Ecto neural progenitor cell (in vitro differentiated cells): ENCODE measurements at places on chromosomes 4 and X.
A peak's percentile ranks its signal among the peaks of the same experiment; 100 is the strongest.

DNA sequence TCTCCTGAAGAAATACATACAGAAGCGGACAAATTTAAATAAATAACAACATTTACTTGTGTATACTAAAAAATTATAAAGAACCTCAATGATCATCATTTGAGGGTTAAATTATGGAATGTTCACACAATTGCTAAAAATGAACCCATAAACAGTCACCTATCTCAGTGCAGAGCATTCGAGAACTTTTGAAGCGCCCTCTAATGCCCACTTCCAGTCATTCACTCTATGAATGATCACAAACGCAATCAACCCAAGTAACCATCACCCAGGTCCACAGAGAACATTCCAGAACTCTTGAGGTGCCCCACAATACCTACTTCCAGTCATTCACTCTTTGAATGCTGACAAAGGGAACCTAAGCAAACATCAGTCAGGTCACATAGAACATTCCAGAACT is 103.5 kb upstream of the PLAC1 start:
- DNase-seq = no peak

DNA sequence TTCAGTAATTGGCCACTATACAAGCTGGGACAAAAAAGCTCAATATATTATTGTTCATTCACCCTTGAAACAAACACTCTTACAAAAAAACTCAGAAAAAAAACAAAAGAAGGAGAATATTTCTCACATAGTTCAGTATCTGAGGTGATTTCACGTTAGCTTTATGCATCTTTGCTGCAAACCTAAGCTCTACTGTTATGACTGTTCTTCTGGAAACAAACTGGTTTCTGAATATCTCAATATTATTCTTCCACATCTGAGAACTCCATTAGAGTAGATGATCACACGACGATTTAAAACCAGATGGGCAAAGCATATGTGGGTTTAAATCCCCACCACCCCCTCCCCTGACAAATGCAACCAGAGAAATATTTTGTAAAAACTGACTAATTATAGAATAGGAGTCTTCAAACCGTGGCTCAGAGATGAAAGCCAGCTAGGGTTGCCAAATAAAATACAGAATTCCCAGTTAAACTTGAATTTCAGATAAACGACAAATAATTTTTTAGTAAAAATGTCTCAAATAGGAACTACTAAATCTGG is 182.0 kb upstream of the FAM241A start:
- DNase-seq = no peak

DNA sequence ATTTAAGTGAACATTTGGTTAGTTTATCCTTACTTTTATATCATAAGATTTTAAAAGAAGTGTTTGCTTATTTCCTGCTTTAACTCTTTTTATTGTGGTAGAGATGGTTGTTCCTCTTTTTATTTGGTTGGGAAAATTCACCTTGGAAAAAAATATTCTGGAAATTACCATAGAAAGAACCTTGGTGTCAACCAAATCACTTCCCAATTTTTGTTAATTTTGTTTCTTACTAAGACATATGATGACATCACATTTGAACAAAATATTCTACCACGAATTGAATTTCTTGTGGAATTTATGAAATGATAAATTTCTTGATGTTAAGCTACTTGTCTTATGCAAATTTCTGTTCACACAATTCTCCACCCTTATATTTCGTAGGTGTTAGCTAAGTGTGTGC is 33.7 kb downstream of the LAMTOR3 start:
- DNase-seq = no peak

DNA sequence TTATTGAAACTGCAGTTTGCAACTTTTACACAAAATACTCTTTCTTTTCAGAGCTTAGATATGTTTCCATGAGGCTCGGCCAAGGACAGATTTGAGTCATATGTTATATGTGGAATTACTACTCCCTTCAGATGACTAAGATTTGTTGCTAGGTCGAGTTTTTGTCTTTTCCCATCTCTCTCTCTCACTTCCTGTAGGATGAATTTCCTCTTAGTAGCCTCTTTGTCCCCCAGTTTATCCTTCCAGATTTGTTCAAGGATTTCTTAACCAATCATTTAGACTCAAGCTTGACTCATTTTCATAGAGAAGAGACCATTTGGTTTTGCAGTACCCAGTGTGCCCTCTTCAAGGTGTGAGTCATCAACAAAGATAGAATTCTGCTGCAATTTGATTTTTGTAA is 209.2 kb downstream of the GLUD2 start:
- no peak for DNase-seq

- peak; percentile 77 for DNase-seq
Measured at GRCh38 chrX:154373340-154374306, 811 bp downstream of the FLNA start.

- no peak for DNase-seq
Measured at GRCh38 chr4:55242506-55242905, 103.5 kb upstream of the SRD5A3 start.

DNA sequence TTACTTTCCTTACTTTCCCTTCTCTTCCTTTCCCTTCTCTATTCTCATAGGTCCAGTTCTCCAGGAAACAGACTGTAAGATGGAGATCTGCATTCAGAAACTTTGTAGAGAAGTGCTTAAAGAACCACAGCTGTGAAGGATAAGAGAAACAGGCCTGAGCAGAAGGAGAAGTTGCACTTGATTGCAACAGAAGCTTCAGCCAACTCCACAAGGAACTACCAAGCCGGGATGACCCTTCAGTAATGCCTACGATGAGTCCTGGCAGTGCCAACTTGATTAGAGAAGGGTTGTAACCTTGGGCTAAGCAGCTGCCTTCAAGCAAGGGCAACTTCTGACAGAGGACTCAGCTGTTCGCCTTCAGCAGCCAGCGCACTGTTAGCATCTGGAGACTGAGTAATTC is 413.3 kb upstream of the RASGEF1B start:
- DNase-seq = no peak

DNA sequence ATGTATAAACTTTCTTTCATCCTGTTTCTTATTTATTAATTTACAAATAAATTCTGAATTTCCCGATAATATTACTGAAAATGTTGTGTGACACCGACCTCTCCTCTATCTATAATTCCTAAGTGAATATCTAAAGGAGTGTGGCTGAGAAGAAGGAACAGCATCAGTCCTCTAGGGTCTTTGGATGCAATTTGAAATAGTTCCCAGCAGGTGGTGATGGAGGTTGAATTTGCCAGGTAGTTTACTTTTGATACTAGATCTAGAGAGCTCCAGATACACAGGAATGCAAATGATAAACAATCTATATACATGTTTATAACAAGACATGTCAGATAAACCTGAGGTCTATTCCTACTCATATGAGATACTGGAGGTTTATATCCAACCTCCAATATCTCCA is 305.4 kb downstream of the PCDH18 start:
- no peak for DNase-seq

GRCh38 chr4:19214591-19215186 is 1037.0 kb upstream of the SLIT2 start:
- no peak for DNase-seq

- no peak for DNase-seq
Measured at GRCh38 chr4:151658959-151659600, 101.7 kb downstream of the GATB start.

DNA sequence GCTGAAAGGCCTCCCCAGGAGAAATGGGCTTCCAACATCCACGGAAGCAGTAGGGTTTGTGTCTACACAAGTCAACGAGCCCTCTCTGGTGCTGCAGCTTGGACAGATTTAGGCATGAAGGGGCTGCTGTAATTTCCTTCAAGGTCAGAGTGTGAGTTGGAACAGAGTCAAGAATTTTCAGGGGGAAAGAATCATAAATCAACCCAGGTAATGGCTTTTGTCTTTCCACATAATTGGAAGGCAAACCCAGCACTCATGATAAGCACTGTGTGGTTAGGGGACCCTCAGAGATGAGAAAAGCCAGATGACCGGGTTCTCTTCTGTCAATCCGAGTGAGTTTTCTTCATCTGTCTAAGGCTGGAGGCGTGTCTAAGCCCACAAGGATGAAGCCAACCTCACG is 78.6 kb upstream of the MXRA5 start:
- no peak for DNase-seq

- no peak for DNase-seq
Measured at GRCh38 chr4:125388613-125389012, 73.9 kb downstream of the FAT4 start.

- no peak for DNase-seq
Measured at GRCh38 chrX:5586726-5587125, 641.9 kb downstream of the NLGN4X start.

GRCh38 chrX:106959901-106960300 is 39.7 kb downstream of the CLDN2 start:
- no peak for DNase-seq

- DNase-seq = no peak
Measured at GRCh38 chrX:135513130-135513515, 7.3 kb upstream of the INTS6L start.

- no peak for DNase-seq
Measured at GRCh38 chr4:185838514-185839193, 26.7 kb upstream of the SORBS2 start.

GRCh38 chrX:14508025-14508690 is 21.2 kb upstream of the GLRA2 start:
- no peak for DNase-seq

DNA sequence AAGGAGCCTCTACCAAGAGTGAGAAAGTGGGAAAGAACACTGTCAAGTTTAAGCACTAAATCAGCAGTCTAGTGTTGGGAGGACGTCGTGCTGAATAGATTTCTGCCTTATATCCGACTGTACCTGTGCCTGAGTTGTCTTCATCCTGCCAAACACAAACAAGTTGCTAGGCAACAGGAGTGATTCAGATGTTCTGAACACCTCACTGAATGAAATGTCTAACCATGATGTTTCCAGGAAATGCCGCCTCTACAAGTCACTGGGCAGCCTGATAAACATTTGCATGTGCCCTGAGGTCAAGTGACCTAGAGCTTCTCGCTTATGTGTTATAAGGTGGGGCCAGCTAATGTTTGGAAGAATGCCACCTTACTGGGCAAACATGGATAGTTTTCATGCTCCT is 37.9 kb downstream of the SGMS2 start:
- DNase-seq = no peak

GRCh38 chr4:16580514-16580913 is 317.9 kb downstream of the LDB2 start:
- no peak for DNase-seq

DNA sequence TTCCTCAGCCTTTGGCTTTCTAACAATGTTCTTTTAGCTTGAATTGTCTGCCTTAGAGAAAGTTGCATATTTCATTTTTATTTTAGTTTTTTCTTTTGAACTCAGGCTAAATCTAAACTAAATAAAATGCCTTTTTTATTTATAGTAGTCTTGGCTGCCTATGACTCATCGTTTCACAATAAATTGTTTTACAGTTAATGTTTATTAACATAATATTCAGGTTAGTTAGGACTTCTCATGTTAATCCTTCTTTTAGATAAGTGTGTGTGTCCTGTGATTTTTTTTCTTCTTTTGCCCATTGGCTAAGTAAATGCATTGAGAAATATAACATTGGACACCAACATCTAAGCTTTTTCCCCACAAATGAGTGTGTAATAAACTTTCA is 1.6 kb downstream of the RP2 start:
- DNase-seq = no peak

DNA sequence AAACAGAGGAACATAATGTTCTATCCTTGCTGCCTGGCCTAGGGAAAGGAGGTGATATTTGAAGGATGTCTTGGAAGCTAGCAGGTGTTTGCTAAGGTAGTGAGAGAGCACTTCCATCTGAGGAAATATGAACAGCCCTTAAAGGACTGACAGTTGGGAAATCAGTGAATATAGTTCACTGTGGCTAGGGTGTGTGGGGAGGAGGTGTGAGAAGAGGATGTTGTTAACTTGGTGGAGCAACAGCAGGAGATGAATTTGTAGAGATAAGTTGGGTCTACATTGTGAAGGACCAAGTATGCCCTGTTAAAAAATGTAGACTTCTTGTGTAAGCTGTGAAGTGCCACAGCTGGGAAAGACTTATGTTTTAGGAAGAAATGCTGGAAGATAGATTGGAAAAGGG is 25.5 kb downstream of the TBC1D19 start:
- no peak for DNase-seq

GRCh38 chr4:41133454-41134018 is 80.8 kb downstream of the APBB2 start:
- DNase-seq = no peak

DNA sequence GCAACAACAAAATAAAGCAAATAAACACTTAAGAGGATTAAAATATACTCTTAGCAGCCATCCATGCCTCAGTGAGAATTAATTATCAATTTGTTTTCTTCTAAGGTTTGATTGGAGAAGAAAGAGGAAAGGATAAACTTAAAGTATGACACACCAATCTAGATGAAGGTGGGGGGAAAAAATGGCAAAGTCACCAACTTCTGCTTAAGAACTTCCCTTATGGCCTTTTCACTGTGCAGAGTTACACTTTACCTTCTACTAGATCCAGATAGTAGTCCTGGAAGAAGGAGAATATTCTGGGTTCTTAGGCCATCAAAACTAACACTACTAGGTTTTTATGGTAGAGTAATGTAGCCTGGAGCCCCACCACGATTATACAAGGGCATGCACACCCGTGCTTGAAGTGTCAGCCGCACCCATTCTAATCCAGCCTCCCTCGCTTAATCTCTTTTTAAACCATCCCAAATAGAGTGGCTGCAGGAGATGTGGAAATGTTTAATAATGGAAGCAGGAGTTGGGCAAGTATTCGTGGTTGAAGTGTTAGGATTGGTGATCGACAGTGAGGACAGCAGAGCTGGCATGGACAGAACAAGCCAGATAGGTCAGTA is 14.1 kb downstream of the ENPEP start:
- no peak for DNase-seq

GRCh38 chr4:148311526-148311925 is 130.7 kb downstream of the NR3C2 start:
- DNase-seq = no peak

DNA sequence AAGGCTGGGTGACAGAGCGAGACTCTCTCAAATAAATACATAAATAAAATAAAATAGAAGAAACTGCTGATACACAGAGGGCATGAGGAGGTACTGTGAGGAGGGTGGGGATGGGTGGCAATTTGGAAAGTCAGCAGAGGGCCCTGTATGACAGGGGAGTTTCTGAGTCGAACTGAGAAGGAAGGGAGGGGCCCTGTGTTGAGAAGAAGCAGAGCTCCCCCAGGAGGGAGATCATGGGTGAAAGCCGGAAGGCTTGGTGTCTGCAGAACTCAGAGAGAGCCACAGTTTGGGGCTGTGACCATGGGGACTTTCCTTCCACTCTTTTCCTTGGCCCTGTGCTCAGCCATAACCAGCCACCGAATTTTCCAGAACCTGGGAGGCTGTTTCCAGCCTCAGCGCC is 24.8 kb upstream of the AFAP1 start:
- no peak for DNase-seq

- DNase-seq = no peak
Measured at GRCh38 chrX:136182414-136182813, 35.1 kb downstream of the FHL1 start.

GRCh38 chrX:21930986-21931385 is 9.5 kb upstream of the SMS start:
- DNase-seq = no peak

GRCh38 chr4:184953971-184954370 is 64.3 kb upstream of the HELT start:
- no peak for DNase-seq

GRCh38 chr4:119136546-119136945 is 914 bp downstream of the MYOZ2 start:
- DNase-seq = no peak

- no peak for DNase-seq
Measured at GRCh38 chrX:132743086-132743485, 215.3 kb downstream of the HS6ST2 start.
